ENCODE measurements at places on chromosomes 2 and 18.

DNA sequence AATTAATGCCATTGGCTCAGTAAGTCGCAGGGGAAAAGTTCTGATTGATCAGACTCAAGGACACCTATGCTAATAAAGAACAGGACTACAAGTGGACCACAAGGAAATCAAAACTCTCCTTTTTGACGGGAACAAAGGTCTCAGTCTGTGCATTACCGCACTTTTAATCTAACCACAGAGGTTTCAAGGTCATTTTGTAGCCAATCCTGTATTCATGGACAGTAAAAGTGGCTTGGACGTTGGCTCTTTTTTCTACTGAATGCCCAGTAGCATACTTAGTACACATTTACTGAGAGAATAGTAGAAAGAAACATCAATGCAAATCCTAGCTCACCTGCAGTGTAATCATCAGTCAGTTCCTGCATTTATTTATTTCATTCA, 471.9 kb downstream of the PID1 start:
- no peak for DNase-seq
- no peak overlapping the region for H3K4me3 ChIP-seq
- no peaks in the 10 kb centered on the region for H3K4me1 ChIP-seq
- H3K27me3 ChIP-seq = peaks cover 4% of the 10 kb centered on the region
- H3K36me3 ChIP-seq = no peaks in the 10 kb centered on the region
- H3K27ac ChIP-seq = peak overlapping the region; percentile 78

DNA sequence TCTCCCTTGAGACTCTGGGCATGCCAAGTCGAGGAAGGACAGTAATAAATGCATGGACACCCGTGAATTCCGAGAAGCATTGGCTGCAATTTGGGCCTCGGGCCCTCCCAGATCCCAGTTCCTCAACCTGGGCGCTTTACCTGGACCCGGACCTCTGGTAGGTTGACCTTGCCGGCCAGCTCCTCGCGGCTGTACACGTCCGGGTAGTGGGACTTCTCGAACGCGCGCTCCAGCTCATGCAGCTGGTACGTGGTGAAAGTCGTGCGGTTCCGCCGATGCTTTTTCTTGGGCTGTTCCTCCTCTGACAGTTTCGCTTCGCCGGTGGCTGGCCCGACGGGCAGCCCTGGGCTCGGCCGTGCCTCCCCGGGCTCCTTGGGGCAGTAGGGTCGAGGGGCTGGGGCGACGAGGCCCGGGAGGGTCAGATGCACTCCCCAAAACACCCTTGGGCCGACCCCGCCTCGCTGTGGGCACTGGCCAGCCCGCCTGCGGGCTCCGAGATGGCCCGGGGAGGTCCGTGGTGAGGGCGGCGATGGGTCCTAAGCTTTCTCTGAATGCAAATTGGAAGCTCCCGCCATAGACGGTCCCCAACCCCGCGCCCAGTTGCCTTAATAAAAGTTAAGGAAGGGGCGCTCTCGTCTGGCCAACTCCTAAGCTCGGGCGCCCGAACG, 899 bp downstream of the RAX start:
- peak; percentile 73 for DNase-seq
- no peak overlapping the region for H3K4me3 ChIP-seq
- no peak overlapping the region for H3K27ac ChIP-seq
- no peaks in the 10 kb centered on the region for H3K36me3 ChIP-seq
- peaks cover 4% of the 10 kb centered on the region for H3K4me1 ChIP-seq

DNA sequence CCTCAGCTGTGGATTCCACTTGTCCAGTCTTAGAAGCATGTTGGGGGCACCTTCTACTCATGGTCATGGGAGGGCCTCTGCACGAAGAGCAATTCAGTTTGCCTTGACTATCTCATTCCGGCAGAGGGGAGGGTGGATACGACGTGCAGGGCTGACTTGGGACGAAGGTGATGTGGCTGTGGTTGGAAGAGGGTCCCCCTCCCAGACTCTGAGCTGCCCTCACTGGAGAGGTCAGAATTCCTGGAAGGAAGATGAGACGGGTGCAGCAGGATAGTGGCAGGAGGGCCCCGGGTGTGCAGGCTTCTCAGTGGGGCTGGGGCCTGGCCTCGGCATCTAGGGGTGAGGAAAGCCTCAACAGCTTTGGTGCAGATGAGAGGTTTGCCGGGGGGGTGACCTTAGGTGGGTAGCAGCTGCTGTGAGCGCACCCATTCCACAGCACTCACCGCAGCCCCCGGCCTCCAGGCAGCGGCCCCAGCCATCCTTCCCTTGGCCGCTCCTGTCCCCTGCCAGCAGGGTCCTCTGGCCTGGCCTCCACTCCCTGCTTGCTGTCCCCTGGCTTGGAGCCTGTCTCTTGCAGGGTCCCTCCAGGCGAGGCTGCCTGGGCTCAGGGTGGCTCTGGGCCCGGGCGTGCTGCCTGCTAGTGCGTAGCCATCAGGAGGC, 3.2 kb downstream of the RNPEPL1 start:
- H3K4me1 ChIP-seq = peaks cover 15% of the 10 kb centered on the region
- DNase-seq = no peak
- H3K36me3 ChIP-seq = no peaks in the 10 kb centered on the region
- no peak overlapping the region for H3K27ac ChIP-seq
- H3K4me3 ChIP-seq = no peak overlapping the region

DNA sequence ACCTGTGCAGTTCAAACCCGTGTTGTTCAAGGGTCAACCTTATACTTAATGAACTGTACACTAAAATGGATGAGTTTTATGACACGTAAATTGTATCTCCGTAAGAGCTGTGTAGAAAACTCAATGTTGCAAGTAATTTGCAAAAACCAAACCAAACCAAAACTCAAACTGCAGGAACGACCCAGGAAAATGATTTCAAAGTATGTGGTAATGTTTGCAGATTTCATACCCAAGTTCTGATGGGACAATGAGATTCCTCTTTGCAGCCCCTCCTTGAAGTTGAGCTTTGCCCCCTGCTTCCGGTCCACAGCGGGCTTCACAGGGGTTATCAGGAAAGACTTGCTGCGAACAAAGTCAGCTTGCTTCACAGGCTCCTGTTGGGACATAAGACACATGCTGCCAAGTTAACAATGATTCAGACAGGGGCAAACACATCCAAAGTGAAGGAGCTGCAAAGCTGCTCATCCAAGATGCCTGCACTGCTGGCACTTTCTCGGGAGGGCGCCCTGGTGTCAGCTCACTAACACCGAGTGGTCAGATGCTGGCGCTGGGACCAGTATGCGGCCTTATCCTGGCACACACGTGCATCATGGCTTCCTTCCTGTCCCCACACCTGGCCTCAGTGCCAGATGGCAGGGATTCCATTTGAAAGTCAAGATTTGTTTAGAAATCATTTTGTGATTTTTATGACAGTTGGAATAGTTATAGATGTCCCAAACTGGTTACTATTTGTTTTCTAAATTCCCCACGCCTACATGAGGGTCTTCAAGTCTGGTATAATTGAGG, 65.2 kb upstream of the MGAT4A start:
- no peaks in the 10 kb centered on the region for H3K36me3 ChIP-seq
- peaks cover 6% of the 10 kb centered on the region for H3K27me3 ChIP-seq
- H3K4me1 ChIP-seq = no peaks in the 10 kb centered on the region

DNA sequence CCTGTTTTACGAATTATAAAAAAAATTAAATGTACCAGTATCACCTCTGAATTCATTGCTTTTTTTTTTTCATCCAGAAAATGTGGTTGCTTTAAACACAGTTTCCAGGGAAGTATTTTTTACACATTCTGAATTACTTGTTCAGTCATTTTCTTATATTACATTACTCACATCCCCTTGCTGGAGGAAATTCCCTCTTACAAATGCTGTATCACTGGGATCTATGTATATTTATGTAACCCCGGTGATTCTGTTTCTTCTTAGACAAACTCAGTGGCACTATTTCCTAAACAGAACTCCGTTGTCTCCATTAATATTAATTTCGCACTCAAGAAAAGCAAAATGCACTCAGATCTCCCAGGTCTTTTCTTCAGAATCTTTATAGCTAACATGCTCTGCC, 1078.5 kb upstream of the ZEB2 start:
- no peaks in the 10 kb centered on the region for H3K27me3 ChIP-seq
- no peaks in the 10 kb centered on the region for H3K4me1 ChIP-seq
- no peak overlapping the region for H3K4me3 ChIP-seq
- no peak overlapping the region for H3K27ac ChIP-seq

All from endodermal cell (in vitro differentiated cells).